ENCODE measurements at places on chromosomes 4 and X. TPM values are rescaled to one million over a fixed set of nuclear protein-coding genes. Genes with fewer than 3 reads are reported as not detected.

The SSX2 gene
- not detected for total RNA-seq

The RAB39B gene
- total RNA-seq = 0.35 TPM

The IL21 gene
- total RNA-seq = not detected

The VCX3A gene
- total RNA-seq = not detected

The POU4F2 gene
- not detected for total RNA-seq

The HHIP gene
- 0.30 TPM for total RNA-seq

DNA sequence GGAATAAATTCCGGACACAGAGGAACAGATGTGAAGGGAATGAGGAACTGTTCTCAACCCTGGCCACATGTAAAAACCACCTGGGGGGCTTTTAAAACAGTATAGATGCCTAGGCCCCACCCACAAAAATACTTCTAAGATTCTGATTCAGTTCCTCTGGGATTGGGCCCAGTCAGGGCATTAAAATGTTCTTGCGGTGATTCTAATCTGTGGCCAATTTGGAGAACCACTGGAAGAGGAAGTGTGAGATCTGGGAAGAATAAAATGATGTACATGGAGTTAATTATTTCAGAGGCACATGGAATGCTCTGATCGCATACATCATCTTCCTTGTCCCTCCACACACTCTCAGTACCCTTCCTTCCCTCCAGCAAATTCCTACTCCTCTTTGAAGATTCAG, 192.2 kb downstream of the APBB2 start:
- no peak for DNase-seq

GRCh38 chr4:186029571-186030398, 39.2 kb upstream of the TLR3 start:
- DNase-seq = peak; percentile 87

GRCh38 chr4:154807042-154807630, 26.1 kb downstream of the RBM46 start:
- DNase-seq = no peak

GRCh38 chr4:4506961-4507360, 34.9 kb downstream of the STX18 start:
- no peak for DNase-seq

GRCh38 chrX:96453139-96453538, 231.5 kb upstream of the DIAPH2 start:
- no peak for DNase-seq

- DNase-seq = no peak
These were observed 233.5 kb downstream of the DCTD start for GRCh38 chr4:182683661-182684060.

GRCh38 chr4:144970597-144970996, 127.4 kb downstream of the ANAPC10 start:
- no peak for DNase-seq

DNA sequence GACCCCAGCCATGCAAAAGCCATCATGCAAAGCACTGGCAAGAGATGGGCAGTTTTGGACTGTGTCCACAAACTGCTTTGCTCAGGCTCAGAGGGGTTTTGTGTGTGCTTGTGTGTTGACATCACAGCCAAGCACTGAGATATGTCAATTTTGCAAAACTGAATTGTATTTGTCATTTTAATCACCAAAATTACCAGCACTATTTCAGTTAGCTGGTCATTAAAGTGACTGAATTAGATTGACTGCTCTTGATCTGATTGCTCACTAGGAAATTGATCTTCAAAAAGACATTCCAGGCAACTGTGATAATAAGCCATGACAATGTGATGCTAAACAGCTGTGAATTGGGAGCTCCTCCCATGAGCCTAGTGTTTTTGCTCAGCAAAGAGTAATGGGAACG, 337.3 kb upstream of the GNPDA2 start:
- no peak for DNase-seq

DNA sequence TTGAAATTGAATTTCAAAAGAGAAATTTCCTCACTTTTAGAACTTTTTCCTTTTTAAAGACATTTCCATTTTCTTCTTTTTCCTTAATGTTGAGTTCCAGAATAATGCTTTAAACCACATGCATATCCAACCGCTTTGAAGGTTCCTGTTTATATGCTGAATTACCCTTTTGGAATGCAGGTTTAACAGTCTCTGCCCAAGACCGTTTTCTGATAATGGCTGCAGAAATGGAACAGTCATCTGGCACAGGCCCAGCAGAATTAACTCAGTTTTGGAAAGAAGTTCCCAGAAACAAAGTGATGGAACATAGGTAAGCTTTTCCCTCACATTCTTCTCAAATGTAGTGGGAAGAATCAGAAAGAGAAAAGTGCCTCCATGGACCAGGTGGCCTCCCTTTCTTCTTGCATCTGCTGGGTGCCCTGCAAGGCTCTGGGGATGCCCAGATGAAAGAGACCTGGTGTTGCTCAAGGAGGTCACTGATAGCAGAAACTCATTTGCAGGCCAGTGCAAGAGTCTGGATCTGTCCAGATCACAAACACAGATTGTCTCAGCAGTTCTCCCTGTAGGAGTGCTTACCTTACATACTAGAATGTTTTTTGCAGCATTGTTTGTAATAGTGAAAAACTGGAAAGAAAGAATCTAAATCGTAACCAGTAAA, 42.9 kb downstream of the MOSPD2 start:
- DNase-seq = no peak

GRCh38 chrX:105975382-105975781, 63.1 kb downstream of the SERPINA7 start:
- DNase-seq = no peak

- DNase-seq = no peak
These were observed 62.7 kb downstream of the GAB1 start for GRCh38 chr4:143399113-143399949.

DNA sequence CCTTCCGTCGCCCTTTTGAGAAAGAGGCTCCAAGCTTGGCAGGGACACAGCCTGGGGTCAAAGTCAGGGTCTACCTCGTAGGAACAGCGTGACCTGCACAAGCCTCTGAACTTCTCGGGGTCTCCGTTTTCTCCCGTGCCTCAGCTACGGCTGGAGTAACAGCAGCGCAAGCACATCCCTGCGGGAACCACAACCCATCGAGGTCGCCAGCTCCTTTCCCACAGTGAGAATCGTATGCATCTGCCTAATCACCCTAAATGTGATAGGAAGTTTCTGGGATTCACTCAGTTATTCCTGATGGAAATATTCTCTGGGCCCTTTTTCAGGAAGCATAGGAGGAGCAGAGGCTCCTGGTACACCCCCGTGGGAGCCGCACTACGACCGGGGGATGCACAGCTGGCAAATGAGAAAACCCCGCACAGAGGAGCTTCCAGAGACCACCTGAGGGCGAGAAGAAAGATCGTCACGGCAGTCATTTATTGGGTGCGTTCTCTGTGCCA, 24.7 kb downstream of the PPP2R2C start:
- peak; percentile 65 for DNase-seq

DNA sequence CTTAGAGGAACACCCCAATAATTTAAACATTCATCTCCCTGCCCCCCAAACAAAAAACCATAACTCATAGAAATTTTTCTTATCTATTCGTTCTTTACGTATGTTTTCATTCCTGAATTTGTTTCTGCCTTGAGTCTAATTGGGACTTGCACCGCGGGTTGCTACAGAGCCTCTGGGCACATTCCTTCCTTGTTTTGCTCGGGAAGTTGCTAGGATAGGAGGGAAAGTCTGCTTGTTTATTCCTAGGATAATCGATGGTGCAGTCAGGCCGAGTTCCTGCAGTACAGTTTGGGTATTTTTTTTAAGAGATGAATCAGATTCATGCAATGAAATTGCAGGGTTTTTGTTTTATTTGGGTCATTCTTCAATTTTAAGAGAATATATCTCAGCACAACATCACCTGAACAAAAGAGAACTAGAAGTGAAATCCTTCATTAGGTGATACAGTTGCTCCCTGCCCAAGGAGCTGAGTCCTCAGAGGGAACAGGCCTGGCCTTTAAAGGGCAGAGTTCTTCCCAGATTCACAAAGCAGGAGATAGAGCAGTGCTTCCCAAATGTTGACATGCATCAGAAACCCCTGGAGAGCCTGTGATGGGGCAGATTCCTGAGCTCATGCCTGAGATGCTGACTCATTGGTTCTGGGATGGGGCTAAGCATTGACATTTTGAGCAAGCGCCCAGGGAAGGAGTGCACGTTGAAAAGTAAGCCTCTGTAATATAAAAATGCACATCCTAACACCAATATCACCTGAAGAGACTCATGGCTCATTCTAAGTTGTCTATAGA, 114.9 kb upstream of the FAM9B start:
- DNase-seq = no peak
